Thoracic aorta (tissue), 2 donors: ENCODE measurements at places on chromosomes 4 and X.

GRCh38 chr4:87144356-87144755, 76.1 kb downstream of the KLHL8 start:
- no peak for DNase-seq

DNA sequence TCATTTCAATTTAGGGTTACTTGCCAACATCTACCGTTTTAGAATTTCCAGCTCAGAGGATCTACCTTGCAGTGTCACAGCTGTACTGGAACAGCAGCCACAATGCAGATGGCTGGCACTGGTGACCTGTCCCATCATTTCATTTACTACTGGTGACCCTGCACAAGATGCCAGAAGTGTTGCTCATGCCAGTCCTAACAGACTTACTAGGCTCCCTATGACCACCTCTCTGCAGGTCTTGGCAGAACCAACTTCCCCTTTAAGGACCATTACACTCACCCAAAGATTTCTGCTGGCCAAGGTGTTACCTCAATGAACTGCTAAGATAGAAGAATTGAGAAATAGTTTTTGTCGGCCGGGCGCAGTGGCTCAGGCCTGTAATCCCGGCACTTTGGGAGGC, 106.9 kb downstream of the C4orf51 start:
- no peak for DNase-seq

- DNase-seq, result no peak
Observed at GRCh38 chr4:152843481-152844090, 63.8 kb downstream of the ARFIP1 start.

DNA sequence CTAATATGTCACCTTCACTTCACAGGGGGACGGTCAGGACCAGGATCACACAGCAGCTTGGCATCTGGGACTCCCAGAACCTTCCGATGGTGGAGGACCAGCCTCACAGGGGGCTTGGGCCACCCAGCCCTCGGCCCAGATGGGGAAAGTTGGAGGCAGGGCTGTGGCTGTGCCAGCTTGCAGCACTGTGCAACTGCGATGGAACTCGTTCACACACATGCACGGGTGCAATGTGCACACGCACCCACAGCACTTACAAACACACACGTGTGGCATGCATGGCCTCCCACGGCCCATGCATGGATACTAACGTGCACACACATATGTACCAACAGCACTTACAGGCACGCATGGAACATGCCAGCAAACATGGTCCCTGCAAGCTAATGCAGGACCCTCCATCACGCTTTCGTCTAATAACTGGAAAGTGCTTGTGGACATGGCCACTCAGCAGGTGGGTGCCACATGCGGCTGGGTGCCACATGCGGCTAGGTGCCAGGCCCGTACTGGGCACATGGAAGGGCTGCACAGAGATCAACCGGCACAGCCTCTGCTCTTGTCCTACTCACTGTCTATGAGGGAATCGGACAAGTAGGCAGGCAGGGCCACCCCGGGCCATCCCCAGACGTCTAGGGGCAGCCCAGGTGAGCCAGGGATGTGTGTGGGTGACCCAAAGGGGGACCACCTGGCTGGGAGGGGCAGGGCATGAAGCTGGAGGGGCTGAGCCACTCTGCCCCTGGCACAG, 63.2 kb downstream of the ADRA2C start:
- no peak for DNase-seq

DNA sequence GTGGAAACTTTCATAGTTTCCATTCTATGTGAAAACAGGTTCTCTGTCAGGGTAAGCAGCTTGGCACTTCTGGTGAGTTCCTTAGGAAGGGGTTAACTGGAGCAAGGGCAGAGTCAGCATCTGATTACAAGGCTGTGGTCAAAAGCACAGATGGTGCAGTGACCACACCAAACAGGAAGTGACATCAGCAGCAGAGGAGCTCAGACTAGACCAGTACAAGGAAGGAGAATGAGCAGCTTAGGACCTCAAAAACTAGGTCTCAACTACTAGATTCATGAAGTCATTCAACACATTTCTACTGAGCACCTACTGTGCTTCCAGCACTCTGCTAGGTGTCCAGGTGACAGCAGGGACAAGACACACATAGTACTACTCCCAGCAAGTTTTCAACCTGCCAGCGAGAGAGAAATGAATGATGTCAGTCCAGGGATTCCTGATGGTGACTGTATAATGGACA, 130.2 kb downstream of the AMELX start:
- DNase-seq, result no peak

GRCh38 chrX:100368167-100368566, 41.9 kb downstream of the PCDH19 start:
- DNase-seq, result no peak

- DNase-seq, result no peak
Observed at GRCh38 chrX:134715930-134716619, 57.8 kb upstream of the PLAC1 start.

DNA sequence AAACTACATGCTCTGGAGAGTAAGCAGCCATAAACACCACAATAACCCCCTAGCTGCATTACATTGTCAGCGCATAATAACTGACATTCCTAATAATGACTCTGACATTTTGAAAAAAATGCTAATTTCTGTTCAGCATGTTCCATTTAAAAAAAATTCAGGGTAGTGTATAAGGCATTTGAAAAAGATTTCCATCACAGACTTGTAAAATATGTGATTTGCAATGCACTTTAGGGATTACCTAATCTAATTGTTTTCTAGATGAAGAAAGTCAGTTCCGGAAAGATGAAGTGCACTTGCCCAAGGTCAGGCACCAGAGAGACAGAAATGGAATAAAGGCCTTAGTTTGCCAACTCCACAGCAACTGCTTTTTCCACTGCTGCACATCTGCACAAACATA, 55.3 kb downstream of the FANCB start:
- DNase-seq, result no peak

DNA sequence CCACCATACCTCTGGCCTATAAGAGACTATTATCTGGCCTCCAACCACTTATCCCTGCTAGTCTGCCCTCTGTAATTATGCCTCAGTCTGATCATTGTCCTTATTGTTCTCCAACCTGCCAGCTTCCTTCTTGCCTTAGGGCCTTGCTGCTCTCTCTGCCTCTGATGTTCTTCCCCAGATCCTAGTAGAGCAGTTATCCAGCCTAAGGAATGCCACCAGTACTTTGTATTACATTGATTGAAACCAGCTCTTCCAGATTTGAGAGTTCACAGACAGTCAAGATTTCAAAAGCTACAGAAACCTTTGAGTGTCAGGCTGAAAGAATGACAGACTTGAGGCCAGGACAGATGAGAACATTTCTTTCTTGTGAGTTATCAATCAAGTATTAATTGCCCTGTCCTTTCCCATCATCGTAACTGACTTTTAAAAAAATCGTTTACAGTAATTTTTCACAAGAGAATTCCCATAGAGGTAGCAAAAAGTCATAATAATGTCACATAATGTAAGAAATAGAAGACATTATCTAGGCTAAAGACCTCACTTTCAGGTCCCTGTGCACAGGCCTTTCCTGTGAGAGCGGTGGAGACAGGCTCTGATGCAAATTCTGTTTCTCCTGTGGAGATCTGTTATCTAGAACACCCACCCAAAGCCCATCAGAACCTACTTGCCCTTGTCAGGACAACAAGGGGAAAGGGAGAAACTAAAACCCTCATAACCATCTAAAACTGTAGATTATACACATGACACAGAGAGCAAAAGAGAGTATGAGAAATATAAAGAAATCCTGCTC, 64.1 kb upstream of the GUCY1A1 start:
- no peak for DNase-seq

- no peak for DNase-seq
Observed at GRCh38 chr4:73663576-73663975, 43.3 kb upstream of the RASSF6 start.

- no peak for DNase-seq
Observed at GRCh38 chrX:115372152-115372551, 82.6 kb downstream of the LUZP4 start.

GRCh38 chr4:98030059-98030458, 113.2 kb downstream of the STPG2 start:
- DNase-seq, result no peak

DNA sequence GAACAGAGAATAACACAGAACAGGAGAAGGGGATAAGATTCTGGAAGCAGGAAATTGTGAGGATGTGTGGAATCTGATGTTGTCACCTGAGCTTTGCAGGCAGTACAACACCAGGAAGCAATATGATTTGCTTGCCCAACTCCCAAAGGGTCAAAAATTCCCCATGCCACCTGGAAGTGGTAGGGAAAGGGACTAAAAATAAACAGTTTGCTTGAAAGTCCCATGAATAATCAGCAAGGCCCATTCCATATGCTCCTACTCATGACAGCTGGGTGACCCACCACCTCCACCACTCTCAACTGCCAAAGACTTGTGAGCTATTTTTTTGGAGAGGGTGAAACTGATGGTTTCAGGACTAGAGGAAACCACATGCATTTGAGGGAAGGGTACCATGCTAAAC, 168.4 kb downstream of the KCNIP4 start:
- no peak for DNase-seq

DNA sequence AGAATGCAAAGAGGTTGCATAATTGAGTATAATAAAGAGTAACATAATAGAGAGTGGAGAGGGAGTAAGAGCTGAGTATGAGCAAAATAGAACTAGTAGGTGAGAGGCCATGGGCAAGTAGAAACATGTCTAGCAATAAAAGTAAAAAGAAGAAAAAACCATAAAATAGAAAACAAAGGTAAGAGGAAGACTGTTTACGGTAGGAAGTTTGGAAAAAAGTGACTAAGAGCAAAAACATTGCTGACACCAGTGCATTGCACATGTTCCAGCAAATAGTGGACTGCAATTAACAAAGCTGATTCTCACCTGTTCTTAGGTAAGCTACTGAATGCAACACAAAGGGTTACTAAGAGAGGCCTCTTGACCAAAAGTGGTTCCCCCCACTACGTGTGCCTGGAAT, 202.9 kb downstream of the TEX13A start:
- no peak for DNase-seq

- DNase-seq, result no peak
Observed at GRCh38 chr4:65665771-65666523, 4.3 kb downstream of the EPHA5 start.

DNA sequence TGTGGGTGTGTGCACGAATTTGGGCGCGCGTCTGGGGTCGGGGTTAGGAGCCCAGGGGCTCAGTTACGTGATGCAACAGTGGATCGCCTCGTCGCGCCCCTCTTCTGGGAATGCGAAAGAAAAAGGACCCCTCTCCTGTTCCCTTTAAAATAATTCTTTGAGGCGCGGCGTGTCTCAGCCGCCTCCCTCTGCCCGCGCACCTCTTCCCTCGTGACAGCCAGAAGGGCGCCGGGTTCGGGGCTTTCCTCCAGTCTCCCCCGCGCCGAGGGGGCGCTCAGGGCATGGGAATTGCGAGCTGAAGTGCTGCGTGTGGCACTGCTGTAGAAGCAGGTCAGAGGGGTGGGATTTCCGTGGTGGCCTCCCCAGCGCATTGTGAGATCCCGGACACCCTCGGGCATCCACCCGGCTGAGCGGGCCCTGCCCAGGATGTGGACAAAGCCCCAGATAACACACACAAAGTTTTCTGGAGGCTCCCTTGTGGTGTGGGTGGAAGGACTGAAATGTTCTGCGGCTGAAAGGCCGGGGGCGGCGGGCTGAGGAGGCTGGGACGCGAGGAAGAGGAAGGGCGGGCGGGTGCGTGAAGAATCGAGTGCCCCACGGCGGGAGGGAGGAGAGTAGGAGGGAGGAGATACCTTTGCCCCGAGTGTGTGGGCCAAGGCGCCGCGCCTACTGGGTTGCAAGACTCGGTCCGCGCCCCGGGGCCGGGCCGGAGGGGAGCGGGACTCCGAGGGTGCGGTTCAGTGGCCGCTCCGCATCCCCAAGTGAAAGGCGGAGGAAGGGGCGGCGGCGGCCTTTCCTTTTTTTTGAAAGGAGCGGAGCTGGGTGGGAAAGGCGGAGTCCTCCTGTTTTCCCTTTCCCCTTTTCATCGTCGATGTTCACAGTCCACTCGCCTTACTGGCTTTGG, 752 bp downstream of the SEPTIN11 start:
- DNase-seq, result no peak

- DNase-seq, result no peak
Observed at GRCh38 chr4:146334862-146335449, 120.6 kb downstream of the REELD1 start.

DNA sequence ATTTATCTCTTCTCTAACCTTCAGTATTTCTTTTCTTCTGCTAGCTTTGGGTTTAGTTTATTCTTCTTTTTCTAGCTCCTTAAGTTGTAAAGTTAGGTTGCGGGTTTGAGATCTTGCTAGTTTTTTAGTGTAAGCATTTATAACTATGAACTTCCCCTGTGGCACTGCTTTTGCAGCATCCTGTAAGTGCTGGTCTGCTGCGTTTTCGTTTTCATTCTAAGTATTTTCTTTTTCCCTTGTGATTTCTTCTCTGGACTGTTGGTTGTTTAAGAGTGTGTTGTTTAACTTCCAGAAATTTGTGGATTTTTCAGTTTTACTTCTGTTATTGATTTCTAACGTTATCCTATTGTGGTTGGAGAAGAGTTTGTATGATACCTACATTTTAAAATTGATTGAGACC, 11.0 kb upstream of the CTBP1 start:
- no peak for DNase-seq

DNA sequence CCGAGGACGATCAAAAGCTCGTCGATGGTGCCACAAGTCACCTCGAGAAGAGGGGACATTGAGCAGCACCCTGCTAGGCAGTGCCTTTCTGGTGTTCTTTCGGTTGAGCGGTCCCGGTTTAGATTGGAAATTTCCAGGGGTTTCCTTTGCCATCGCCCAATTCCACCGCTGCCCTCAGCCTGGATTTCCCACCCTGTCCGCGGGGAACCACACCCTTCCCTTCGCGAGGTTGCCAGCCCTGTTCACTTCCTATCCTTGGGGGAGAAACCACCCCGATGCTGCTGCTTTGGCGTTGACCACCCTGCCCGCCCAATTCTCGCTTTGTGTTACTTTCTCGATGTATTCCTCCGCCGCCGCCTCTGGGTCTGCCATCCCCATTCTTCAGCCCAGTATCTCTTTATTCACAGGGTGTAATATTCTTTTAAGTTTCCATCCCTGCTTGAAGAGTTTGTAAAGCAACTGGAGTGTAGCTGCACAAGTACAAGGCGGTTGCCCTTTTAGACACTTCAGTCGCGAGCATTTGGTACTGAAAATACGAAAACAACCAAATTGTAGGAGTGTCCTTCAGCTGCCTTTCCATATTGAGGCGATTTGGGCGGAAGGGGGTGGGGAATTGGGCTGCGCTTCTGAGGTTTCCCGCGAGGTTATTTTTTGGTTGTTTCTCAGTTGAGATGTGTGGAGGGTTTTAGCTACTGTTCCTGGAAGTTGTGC, 1.1 kb downstream of the OGT start:
- DNase-seq, result no peak

GRCh38 chr4:5912614-5913019, 19.7 kb upstream of the CRMP1 start:
- no peak for DNase-seq

DNA sequence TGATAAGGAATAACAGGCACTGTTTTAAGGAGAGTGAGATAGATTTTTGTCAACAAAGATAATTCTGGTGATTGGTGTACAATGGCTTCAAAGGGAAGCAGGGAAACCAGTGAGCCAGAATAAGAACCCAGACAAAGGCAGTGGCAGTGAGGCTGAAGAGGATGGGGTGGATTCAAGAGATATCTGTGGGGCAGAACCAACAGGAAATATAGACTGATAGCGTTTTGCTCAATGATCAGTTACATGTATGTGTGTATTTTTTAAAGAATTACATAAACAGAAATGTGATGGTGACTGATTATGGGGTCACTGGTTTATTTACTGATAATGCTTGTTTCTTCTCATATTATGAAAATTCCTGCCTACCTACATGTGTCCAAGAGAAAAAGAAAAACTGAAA, 66.4 kb downstream of the AMMECR1 start:
- no peak for DNase-seq
